Activated effector memory CD4-positive, alpha-beta T cell treated with Interleukin-2 at 50 U/mL for 16 hours (primary cell): ENCODE measurements at places on chromosomes 5 and 9.
A peak's percentile ranks its signal among the peaks of the same experiment; 100 is the strongest.

GRCh38 chr5:137296213-137296781 lies 202.8 kb downstream of the SPOCK1 start:
- no peak for DNase-seq

GRCh38 chr9:89010056-89010455 lies 18.8 kb downstream of the S1PR3 start:
- DNase-seq = no peak

GRCh38 chr9:35960039-35960655 lies 2.2 kb upstream of the OR2S2 start:
- DNase-seq = no peak

DNA sequence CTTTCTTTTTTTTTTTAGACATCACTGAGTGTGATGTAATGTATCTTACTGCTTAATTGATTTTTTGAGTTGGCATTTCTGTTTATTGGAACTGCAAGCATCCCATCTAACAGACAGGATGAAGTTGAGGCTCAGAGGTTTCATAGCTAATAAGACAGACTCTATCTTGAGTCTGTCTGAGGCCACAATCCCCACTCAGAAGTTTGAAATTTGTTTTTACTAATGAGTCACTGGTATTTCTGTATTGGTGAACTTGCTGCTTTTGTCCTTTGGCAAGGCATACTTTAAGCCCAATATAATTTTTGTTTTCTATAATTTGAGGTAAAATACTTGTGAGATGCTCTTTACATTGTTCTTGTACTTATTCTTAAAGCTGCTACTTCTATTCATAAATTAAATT lies 491.2 kb downstream of the PSAT1 start:
- DNase-seq = no peak

- DNase-seq = peak; percentile 54
Observed at GRCh38 chr5:132411304-132412013, 41.9 kb downstream of the SLC22A5 start.

- DNase-seq = no peak
Observed at GRCh38 chr5:138065102-138065501, 18.7 kb upstream of the WNT8A start.

DNA sequence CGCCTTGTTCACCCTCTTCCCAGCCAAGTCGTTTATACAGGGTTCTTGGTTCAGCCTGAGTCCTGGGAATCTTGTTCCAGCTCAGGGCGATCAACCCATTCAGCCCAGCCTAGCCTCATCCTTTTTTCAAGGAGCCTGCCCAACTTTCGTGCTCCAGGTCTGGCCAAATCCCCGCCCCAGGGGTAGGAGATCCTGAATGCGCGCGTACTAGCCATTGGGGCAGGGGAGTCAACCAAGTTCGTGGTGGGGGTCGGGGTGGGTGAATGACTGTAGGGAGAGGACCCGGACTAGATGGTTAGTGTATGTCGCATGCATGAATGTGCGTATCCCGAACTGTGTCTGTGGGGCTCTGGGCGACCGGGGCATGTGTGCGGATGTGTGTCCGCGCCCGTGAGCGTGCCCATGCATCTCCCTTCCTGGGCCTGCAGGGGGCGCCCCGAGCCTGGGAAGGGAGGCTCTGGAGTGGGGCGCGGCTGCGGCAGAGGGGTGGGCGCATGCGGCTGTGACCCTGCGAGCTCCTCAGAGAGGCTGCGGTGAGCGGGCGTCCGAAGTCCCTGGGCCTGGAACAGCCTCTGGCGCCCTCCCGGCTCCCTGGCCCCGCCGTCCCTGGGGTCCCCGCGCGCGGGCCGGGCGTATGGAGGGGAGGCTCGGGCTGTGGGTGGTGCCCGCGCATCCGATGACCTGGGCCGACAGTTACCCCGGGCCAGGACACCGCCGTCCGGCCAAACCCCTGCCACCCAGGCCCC lies 8.7 kb downstream of the CCL21 start:
- DNase-seq = peak; percentile 64

- no peak for DNase-seq
Observed at GRCh38 chr9:3386753-3387152, 139.0 kb downstream of the RFX3 start.

DNA sequence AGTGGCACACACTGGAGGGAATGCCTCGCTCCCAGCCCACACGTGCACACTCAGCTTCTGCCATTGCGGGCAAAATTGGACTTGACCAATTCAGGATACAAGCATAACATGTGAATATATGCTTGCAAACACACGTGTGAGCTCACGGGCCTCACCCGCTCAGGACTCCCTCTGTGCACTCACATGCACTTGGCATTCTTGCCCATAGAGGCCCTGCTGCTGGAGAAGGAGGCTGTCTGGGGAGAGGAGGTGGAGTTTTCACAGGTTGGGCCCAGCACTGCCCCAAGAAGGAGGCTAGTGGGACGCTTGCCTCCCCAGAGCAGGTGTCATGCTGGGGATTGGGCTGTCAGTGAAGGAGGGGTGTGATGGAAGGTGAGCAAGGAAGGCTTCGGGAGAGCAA lies 1.7 kb downstream of the MYMK start:
- DNase-seq = no peak

DNA sequence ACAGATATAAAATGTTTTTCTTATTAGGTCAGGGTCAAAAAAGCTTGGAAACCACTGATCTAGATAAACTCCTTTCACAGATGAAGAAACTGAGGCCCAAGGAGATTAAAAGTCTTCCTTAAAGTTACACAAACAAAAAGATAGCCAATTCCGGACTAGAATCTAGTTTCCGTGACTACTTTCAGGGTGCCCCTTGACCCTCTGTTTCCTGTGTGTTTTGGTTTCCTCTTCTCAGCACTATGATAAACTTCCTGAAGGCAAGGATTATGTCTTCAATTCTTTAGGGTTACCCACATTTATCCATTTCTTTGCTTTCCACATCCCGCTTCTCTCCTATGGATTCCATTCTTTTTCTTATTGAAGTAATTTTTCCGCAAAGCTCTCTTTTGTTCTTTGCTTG lies 83.1 kb downstream of the ADAMTS12 start:
- no peak for DNase-seq

DNA sequence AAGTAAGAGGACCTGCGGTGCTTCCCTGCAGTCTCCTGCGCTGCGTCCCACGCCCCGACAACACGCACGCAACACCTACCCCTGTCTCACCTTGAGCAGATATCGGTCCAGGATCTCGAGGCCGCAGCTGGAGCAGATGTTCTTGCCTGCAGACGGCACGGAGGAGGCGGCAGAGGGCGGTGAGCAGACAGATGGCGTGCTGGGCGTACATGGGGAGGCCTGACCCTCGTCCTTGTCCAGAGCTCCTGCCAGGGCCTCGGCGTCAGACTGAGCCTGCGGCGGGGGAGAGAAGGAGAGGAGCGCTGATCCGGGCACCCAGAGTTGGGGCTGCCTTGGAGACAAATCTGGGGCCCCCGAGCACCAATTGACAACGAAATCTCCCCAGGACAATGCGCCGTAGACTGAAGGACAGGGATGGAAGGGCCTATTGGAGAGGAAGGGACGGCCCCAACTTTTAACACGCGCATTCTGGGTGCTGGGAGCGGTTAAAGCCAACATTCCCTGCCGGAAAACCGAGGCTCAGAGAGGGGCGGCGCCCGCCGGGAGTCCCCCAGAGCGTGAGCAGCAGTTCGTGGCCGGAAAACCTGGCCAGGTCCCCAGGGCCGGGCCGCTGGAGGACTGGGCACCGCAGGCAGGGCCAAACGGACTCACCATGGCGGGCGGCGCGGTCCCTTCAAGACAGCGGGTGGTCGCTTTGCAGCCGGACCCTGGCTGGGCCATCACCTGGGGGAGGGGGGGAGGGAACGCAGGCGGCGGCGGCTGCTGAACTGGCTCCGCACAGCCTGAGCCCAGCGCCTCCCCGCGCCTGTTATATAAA lies 1.8 kb downstream of the LHX6 start:
- no peak for DNase-seq

- no peak for DNase-seq
Observed at GRCh38 chr5:104472811-104473210, 910.2 kb upstream of the NUDT12 start.

GRCh38 chr5:180365829-180366228 lies 12.7 kb upstream of the GFPT2 start:
- DNase-seq = no peak

DNA sequence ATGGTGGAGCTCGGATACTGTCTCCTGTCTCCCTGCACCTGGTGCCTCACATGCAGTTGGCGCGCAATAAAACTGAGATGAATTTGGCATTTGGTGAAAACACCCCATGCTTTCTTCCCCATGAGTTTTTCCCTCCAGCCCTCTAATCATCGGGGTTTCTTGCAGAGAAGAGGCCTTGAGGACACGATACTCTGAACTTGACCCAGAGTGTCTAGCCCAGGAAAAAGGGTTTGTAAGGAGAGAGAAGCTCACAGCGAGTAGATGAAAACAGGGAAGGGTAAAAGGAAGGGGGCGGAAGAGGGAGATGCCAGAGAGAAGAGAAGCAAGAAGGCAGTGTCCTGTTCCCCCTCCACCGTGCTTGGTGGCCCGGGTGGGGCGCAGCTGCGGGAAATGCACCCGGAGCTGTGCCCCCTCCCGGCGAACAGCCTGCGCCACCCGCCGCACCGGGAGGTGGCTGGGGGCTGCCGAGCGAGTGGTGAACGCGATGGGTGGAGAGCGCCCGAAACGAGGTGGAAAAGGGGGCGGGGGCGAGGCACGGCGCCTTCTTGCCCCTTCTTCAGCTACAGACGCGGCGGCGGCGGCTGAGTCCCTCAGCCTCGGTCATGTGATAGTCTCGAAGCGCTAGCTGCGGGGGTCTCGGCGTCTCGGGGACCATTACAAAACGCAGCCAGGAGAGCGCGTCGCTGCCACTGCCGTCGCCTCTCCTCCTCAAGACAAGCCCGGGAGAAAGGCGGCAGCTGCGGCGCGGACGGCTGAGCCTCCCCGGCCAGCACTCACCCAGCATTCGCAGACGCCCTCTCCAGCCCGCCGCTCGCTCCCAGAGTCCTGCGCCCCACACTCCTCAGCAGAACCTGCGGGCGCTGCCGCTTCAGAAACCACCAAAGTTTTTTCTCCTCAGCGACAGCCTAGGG lies 1.1 kb upstream of the FOXB2 start:
- no peak for DNase-seq

DNA sequence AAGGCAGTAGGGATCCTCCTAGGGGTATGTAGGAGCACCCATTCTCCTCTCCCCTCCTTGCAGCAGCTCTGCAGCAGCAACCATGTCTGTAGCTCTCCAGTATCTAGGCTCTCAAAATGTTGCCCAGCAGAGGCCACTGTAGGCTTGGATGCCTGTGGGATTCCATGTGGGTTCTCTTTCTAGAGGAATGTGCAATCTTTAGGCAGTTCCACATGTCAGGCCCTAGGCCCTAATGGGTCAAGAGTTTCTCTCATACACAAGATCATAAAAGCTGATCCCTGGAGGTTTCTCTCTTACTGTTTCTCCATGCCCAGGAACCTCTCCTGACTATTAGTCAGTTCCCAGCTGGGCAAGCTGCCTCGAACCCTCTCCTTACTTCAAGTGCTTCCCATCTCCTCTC lies 215.8 kb downstream of the FRMD3 start:
- no peak for DNase-seq

- DNase-seq = no peak
Observed at GRCh38 chr9:122364117-122364782, 6.6 kb upstream of the PTGS1 start.

GRCh38 chr9:104748359-104749031 lies 1.0 kb downstream of the NIPSNAP3A start:
- DNase-seq = no peak

DNA sequence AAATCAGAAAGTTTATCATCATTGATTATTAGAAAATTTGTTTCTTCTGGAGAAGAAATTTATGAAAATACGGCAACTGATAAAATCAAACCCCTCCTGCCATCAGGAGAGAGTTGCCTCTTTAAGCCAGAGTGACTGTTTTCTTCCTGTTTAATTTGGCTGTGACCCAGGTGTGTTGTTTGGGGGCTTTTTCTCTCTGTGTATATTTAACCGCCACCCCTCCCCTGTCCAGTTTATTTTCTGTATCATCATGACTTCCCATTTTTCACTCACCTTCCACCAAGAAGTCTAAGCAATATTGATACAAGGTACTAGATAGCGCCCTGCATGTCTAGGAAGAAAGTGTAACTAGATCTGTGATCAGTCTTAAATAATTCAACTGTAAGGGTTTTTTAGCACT lies 50.1 kb downstream of the FAM78A start:
- no peak for DNase-seq

- DNase-seq = no peak
Observed at GRCh38 chr9:106689089-106689488, 173.9 kb upstream of the ZNF462 start.

DNA sequence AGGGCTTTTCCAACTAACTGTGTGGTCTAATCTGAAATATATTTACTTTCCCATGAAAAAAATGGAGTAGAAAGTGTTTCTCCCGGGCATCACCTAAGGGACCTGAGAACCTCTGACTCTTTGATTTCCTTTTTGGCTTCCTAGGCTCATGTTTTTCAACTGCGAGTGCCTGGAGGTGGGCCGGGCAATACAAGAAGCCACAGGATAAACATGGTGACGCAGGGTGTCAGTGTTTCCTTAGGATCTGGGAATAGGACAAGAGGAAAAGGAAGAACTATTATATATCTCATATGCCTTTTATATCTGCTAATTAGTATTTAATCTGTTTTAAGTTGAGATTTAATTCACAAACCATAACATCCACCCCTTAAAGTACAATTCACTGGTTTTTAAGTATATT lies 11.4 kb upstream of the LECT2 start:
- DNase-seq = no peak

GRCh38 chr9:34454571-34455065 lies 3.8 kb downstream of the FAM219A start:
- DNase-seq = no peak

- DNase-seq = no peak
Observed at GRCh38 chr5:172414531-172415361, 39.6 kb downstream of the SH3PXD2B start.

GRCh38 chr5:106640511-106640910 lies 1030.2 kb downstream of the EFNA5 start:
- no peak for DNase-seq

DNA sequence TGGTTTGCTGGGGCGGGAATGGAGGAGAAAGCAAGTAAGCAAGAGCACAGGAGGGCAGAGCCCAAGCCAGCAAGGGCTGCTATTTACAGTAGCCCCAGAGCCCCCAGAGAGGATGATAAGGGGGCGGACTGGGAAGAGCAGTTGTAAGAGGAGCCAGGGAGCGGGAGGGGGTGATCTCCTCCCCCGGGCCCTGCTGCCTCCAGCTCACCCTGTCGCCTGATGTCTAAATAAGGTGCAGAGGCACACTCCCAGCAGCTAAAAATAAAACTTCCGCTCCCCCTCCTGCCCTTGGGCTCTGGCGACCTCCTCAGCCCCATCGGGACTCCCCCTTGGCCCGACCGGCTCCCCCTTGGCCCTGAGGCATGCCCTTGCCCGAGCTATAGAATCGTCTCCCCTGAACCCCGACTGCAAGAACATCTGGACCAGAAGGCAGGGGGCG lies 14.4 kb upstream of the CCDC69 start:
- DNase-seq = no peak
